ENCODE measurements at places on chromosomes 7 and 10.
A peak's percentile ranks its signal among the peaks of the same experiment; 100 is the strongest.

DNA sequence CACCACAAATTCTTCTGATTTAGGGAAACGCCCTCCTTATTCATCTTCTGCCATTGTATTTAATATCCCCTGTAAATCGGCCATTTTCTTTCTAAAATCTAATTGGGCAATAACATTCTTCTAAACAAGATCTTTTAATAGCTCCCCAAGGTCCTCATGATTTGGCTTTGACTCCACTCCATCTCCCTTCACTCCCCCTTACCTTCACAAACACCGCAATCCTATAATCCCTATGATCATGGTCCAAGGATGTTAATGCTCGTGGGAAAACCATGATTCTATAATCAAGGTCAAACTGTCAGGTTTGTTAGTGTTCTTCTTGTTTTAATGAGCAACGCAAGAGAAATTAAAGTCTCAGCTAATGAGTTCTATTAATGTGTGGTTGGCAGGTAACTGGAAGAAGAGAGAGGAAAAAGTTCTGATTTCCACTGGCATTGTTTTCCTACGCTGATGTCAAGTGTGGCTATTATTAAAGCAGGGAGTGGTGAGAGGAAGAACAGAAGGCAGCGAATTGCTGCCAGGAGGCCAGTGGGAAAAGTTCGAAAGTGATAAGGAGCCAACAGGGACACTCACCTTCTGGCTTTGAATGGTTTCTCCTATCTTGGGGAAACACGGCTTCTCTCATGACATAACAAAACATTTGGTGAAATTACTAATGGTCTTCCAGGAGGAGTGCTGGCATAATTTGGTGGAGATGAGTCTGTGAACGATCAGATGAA is 28.1 kb downstream of the LRRC72 start:
- DNase-seq, result no peak

GRCh38 chr7:111588065-111588433 is 25.8 kb upstream of the IMMP2L start:
- no peak for DNase-seq

GRCh38 chr10:109166935-109167334 is 756.4 kb downstream of the XPNPEP1 start:
- DNase-seq, result no peak

DNA sequence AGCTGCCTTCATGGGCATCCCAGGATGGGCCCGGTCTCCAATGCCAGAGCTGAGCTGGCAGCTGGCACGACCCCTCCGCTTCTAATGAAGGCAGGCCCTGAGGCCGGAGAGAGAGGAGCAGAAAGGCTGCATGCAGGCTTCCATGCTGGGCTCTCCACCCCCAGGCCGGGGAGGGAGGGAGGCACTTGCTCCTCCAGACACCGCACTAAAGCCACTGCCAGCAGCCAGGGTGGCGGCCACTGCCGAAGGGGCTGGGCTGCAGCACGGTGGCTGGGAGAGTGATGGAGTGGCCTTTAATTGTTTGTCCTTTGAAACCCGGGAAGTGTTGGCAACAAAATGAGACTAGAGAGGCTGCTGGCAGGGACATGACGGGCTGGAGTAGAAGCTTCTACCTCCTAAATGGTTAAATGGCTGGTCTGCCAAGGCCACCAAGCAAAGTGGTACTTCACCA is 236.5 kb downstream of the SKAP2 start:
- peak; percentile 67 for DNase-seq

- no peak for DNase-seq
Observed at GRCh38 chr10:92156874-92157773, 133.8 kb downstream of the CPEB3 start.

GRCh38 chr10:56823849-56824248 is 462.8 kb upstream of the ZWINT start:
- no peak for DNase-seq

- no peak for DNase-seq
Observed at GRCh38 chr10:76185471-76186301, 754.3 kb downstream of the LRMDA start.

DNA sequence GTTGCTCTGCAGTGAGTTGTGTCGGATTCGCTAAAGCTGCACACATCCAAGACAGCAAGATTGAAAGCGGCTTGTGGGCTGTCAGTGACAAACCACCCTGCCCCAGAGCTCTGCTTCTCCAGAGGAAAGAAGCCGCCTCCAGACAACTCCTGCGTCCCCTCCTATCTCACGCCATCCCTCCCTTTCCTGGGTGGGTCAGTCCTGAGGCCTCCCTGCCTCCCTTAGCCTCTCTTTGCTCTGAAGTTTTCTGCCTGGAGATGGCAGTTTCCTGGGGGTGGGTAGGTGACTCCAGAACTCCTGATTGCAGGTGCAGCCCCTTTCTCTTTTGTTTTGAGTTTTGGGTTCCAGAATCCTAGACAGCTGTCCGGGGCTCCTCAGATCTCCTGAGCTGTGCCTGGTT is 78.7 kb downstream of the EMX2 start:
- DNase-seq, result no peak

- no peak for DNase-seq
Observed at GRCh38 chr7:140022582-140023211, 40.1 kb downstream of the PARP12 start.

DNA sequence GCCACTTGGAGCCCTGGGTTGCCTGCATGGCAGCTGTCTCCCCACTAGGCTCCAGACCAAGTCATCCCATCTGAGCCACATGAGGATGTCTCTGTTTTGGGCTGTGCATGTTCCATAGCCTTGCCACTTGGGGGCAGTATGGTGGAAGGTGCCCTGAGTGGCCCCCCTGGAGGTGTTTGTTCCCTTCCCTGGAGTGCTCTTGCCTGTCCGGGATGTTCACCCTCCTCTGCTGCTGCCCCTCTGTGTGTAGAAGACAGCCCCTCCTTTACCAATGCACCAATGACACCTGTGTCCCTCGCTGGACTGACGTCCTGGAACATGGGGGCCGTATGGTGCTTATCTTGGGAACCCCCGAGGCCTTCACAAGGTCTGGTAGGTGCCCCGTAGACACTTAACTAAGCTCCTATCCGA is 100.2 kb downstream of the ACTR3B start:
- DNase-seq, result peak; percentile 80

- no peak for DNase-seq
Observed at GRCh38 chr7:48147078-48147591, 24.1 kb upstream of the ABCA13 start.

DNA sequence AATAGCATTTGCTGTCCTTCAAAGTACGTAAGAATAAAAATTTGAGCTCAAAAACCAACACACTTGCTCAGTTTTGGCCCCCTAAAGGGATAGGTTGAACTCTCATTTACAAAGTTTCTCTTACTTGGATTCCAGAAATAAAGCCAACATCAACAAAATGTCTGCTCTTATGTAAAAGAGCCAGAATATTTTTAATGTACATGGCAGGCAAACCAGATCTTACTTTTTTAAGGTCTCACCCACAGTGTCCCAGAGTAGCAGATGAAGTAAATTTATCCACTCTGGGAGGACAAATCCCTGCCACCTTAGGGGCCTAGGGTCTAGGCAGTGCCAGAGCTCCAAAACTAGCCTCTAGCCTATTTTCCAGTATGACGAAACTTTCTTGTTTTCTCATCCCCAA is 159.6 kb downstream of the SKAP2 start:
- no peak for DNase-seq

- DNase-seq, result no peak
Observed at GRCh38 chr7:107002529-107002998, 41.9 kb upstream of the PRKAR2B start.

DNA sequence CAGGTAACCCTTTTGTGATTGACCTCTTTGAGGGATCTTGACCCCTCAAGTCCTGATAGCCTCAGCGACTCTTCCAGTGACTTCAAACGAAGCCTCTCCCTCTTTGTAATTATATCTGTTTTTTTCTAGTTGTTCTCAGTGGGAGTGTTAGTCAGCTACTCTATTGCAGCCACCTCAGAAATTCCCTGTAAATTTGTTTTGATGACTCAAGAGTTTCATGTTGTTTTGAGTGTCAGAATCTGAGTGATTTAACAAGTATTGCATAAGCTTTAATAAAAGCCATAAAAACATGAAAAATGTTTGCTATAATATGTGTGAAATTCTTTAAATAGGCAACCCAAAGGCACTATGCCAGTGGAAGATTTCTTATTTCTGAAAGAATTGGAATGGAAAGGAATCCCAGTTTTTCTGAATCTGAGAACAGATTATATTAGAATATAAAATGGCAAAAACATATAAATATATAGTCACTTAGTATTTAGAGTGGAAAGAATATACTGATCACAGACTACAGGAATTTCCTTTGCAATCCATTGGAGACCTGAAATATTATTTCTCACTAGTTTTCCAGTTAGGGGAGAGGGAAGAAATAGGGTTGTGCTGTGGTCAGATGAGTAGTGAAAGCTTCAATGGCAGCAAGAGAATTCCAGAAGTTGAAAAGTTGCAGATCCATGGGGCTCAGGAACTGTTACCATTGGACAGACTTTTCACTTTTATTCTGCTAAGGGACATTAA is 94.4 kb upstream of the SEMA3C start:
- DNase-seq, result no peak

- no peak for DNase-seq
Observed at GRCh38 chr7:83921271-83921940, 272.5 kb upstream of the SEMA3E start.

DNA sequence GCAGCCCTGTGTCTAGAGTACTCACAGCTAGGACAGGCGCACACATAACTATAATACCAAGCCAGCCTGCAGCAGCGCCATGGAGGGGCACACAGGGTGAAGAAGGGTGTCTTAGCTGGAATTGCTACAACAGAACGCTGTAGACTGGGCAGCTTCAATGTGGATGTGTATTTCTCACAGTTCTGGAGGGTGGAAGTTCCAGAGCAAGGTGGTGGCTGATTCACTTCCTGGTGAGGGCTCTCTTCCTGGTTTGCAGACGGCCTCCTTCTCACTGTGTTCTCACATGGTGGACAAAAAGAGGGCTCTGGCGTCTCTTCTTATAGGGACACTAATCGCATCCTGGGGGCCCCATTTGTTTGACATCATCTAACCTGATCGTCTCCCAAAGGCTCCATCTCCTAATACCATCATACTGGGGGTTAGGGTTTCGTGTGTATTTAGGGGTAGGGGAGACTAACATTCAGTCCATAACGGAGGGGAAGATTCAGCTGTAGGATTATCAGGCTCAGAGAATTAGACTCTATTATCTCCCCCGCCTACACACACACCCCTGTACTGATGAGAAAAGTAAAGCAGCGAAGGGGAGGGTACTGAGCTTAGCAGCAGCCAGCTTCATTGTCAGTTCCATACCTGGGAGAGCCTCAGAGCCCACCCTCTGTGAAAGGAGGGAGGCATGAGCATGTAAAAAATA is 289.1 kb downstream of the CCDC3 start:
- DNase-seq, result no peak

GRCh38 chr10:62093863-62094291 is 174.8 kb downstream of the RTKN2 start:
- DNase-seq, result no peak

- DNase-seq, result no peak
Observed at GRCh38 chr7:30771880-30772425, 736 bp downstream of the MINDY4 start.

DNA sequence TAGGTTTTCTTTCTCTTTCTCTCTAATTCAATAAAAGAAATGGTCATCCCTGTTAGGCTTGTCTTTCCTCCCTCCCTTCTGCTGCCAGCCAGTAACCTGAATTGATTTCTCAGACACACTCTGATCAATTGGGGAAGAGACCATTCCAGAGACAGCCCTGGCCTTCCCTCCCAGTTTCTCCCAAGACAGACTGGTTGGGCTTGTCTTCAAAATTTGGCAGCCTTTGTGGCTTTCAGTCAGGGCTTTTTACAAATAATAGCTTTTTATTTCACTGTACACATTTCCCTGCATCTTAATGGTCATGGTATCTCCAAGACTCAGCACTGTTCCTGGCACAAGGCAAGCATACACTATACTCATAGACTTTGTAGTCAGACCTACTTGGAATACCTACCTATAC is 33.9 kb downstream of the BCAP29 start:
- DNase-seq, result no peak

DNA sequence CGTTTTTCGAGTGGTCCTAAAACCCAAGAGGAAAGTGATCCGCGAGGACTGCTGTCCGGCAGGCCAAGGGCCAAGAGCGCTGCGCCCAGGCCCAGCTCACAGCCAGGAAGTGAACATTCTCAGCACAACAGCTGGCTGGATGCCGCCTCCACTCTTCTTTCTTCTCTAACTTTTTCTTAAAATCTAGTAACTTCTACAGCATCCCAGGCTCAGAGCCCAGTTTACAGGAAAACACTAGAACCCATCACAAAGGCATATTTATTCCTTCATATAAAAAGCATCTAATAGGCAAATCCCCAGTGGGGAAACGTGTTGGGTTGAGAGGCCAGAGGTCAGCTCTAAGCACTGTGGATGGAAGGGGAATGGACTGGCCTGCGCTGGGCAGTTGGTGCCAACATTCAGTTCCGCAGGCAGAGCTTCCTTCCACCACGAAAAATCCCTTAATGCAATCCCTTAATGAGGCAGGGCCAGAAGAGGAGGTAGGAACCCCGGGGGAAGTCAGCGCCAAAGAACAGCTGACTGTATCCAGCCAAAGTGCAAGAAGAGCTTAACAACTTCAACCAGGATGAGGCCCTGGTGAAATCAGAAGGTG is 74.8 kb downstream of the ZRANB1 start:
- no peak for DNase-seq

- no peak for DNase-seq
Observed at GRCh38 chr10:42935466-42935865, 141.4 kb upstream of the RET start.

GRCh38 chr10:116098411-116099022 is 174.5 kb downstream of the GFRA1 start:
- DNase-seq, result no peak

DNA sequence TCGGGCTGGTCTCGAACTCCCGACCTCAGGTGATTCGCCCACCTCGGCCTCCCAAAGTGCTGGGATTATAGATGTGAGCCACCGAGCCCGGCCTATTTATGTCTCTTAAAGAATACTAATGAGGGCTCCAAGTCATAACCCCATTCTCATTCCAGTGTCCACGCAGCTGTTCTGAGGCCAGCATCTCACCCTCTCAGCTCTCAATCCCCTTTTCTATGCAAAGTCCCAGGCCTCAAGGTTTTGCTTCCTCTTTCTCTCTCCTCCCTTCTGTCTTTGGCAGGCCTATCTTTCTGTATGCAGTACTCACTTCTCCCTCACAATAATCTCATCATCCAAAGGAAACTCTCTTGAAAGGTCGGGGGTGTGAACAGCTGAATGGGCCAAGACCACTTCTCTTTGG is 28.0 kb upstream of the VSIR start:
- no peak for DNase-seq

DNA sequence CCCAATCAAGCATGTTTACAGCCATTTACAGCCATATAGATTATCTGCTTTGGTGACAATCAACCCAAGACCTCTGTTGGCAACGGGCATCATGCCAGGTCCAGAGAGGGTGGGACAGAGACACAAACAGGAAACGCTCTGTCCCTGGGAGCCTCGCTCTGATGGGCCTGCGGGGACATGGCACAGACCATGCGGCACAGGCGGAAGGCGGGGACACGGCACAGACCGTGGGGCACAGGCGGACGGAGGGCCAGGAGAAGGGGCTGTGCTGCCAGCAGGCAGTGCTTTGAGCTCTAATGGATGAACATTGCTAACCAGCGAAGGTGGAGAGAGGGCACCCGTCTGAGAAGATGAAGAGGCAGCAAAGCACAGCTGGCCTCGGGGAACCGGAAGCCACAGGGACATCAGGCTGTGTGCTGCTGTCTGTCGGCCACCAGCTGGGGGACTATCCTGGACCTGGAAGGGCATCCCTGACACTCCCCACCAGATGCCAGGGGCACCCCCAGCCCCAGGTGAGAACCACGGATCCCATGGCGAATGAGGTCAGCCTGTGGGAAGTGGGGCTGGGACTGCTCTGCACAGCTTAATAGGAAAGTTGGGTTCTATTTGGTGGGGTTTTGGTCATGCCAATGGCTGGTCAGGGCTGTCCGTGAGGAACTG is 61.0 kb downstream of the DIP2C start:
- no peak for DNase-seq

Data from vagina (tissue), 2 donors.